ENCODE measurements at places on chromosomes 1 and 21.

GRCh38 chr1:212034516-212035122, 738 bp downstream of the INTS7 start:
- DNase-seq: no peak

DNA sequence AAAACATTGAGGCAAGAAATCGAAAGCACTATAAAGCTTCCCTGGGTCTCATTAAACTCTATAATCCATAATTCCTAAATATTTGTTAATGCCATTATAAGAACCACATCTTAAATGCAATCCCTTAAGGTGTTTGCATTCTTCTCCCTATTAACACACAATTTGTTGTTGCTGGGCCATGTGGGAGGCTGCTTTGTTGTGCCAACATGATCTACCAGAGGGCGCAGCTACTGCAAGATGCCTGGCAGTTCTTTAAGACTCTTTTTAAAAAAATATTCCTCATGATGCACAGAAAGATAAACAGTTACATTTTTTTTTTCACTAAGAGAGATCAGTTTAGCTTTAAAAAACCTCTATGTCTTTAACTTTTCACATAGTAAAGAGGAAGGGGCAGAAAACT, 39.0 kb upstream of the BCAS2 start:
- DNase-seq: no peak

DNA sequence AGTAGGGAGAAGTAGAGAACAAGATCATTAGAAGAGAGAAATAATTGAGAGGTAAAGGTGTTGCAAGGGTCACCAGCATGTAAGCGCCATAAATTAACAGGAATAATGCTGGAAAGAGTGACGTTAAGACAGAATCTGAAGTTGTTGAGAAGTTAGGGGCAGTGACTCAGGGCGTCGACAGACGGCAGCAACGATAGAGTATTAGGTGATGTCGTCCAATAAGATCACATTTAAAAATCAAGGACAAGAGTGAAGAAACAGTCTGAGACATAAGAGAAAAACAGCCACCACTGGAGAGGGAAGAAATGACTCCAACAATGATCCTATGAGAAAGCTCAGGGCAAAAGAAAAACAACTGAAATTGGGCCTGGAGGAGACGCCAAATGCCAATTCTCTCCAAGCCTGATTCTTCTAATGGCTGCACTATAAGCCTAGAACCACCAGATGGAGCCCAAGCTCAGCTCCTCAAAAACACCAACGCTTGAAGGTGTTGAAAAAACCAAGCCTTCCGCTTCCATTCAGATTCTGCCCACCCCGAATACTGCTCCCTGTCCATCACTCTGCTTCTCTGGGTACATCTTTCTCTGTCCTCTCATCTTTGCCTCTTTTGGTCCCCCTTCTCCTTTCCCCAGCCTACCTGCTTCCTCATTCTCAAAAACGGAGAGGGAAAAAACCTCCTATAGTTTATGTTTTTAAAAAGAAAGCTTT, 70.0 kb downstream of the LUZP1 start:
- no peak for DNase-seq

DNA sequence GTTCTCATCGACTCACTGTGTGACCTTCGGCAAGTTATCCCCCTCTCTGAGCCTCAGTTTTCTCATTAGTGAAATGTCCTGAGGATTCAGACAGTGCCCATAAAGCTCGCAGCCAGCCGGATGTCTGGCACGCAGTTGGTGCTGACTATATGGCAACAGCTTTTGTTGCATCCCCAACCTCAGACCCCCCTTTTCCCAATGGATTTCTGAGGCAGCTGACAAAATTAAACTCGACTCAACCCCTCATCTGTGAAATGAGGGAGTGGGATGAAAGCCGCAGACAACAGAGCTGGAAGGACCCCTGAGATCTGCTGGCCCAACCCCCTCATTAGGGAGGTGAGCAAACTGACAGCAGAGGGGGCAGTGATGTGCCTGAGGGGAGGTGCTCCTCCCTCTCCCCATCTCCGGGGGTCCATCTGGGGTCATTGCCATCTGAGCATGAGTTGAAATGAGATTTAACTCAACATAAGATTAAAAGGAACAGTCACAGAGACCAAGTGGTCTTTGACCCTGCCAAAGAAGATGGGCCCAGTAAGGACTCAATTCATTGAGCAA, 40.4 kb downstream of the NKAIN1 start:
- no peak for DNase-seq

GRCh38 chr1:208187499-208188041, 56.6 kb downstream of the PLXNA2 start:
- DNase-seq: no peak

DNA sequence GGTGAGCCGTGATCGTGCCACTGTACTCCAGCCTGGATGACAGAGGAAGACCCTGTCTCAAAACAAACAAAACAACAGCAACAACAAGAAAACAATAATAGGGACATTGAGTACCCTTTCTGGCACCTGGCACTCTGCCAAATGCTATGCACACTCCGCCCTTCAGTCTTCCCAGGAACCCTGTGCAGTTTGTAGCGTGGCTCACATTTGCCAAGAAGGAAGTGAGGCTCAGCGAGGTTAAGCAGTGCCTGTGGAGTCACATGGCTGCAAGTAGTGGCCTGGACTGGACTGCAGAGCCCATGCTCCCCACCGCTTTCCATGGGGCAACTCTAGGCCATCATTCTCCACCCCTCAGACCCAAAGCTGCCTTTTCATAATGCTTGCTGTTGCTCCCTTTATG, 5.3 kb upstream of the EVA1B start:
- DNase-seq: no peak

All from stimulated activated CD8-positive, alpha-beta memory T cell treated with anti-CD3 and anti-CD28 coated beads, Interleukin-12 subunit alpha, Interleukin-12 subunit beta, amount 100 ng/mL, for 4 hours (primary cell).